ENCODE measurements at places on chromosomes 5 and 9. TPM values are rescaled to one million over a fixed set of nuclear protein-coding genes. Genes with fewer than 3 reads are reported as not detected.

PAPPA gene
- total RNA-seq, result 0.05 TPM

CREB3 gene
- total RNA-seq, result 21.8 TPM

SAPCD2 gene
- 8.1 TPM for total RNA-seq

IFNA21 gene
- total RNA-seq, result not detected

C9 gene
- total RNA-seq, result 0.05 TPM

NUTM2F gene
- not detected for total RNA-seq

COL5A1 gene
- total RNA-seq, result not detected

CDH10 gene
- 0.34 TPM for total RNA-seq

GDF9 gene
- total RNA-seq, result 0.13 TPM

SLC6A3 gene
- total RNA-seq, result not detected

ADAMTS19 gene
- total RNA-seq, result not detected

All from SK-MEL-5 (cell line).